ENCODE measurements at places on chromosomes 4 and X.

- no peak for DNase-seq
Measured at GRCh38 chrX:39728025-39728424, 369.7 kb downstream of the BCOR start.

GRCh38 chr4:34720571-34720970 lies 1523.7 kb downstream of the ARAP2 start:
- peak; percentile 28 for DNase-seq

GRCh38 chr4:36310793-36311192 lies 29.4 kb downstream of the DTHD1 start:
- DNase-seq = peak; percentile 61

- DNase-seq = peak; percentile 93
Measured at GRCh38 chr4:119118397-119118796, 17.2 kb upstream of the MYOZ2 start.

DNA sequence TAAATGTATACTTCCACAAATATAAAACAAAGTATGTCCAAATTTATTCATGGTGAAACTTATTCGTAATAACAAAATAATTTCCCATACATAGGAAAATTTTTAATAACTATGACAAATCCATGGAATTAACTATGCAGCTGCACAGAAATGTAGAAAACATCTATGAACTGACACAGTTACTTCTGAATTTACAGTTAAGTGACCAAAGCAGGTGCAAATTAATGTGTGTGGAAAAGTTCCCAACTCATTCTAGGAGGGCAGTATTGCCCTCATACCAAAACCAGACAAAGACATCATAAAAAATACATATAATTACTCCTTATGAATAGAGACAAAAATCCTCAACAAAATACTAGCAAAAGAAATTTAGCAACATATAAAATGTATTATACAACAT lies 12.5 kb downstream of the LDOC1 start:
- no peak for DNase-seq

DNA sequence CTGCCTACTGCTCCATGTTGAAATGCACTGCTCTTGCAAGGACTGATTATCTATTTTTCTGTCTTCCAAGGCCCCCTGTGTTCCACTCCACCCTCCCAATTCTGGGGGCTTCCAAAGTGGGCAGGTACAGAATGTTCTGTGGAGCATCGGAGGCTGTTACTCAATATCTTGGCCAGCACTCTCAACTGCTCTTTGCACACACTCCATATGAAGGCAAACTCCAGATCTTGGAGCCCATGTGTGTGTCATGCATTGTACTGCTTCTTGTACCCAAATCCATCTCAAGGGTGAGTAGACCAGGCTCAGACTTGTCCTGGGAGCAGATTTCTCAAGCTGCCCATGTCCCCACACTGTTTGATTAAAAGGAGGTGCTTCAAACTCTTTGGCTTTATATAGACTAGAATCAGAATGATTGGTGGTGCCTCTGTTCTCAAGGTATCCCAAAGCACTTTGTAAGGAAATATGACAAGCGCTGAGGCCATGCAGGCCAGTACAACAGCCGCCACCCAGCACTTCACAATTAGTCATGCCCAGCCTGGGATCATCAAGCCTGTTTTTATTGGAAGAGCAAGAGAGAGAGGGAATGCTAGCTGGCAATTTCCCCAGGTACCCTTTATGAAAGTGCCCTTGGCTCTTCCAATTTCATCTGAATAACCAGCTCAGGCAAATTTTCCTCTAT lies 44.3 kb downstream of the AR start:
- no peak for DNase-seq

GRCh38 chr4:8247047-8247930 lies 22.3 kb upstream of the HTRA3 start:
- no peak for DNase-seq

DNA sequence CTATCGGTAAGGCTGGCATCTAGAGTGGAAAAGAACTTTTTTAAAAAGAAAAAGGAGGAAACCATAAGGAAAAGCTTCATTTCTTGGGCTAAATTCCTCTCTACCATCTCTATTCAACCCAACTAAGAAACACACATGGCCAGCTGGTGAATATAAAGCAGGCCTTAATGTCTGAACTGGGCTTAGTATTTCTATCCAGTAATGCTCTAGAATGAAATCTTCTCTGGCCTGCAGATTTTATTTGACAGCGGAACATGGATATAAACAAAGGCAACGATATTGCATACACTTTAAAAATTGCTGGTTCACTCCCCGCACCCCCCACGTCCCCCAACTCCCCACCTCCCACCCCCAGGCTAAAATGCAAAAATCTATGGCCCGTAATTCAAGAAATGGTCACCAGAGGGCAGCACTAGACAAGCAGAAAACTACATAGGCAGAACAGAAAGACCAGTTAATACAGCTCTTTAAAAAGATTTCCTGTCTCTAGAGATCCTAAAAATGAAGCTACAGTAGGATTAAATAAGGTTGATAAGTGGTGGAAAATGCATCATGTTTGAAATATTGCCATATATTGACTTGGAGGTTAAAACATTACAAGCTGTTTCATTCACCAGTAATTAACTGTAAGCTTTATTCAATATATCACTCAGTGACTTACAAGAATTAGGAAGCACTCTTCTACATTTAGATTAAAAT lies 155.2 kb upstream of the GALNT7 start:
- DNase-seq = peak; percentile 74

DNA sequence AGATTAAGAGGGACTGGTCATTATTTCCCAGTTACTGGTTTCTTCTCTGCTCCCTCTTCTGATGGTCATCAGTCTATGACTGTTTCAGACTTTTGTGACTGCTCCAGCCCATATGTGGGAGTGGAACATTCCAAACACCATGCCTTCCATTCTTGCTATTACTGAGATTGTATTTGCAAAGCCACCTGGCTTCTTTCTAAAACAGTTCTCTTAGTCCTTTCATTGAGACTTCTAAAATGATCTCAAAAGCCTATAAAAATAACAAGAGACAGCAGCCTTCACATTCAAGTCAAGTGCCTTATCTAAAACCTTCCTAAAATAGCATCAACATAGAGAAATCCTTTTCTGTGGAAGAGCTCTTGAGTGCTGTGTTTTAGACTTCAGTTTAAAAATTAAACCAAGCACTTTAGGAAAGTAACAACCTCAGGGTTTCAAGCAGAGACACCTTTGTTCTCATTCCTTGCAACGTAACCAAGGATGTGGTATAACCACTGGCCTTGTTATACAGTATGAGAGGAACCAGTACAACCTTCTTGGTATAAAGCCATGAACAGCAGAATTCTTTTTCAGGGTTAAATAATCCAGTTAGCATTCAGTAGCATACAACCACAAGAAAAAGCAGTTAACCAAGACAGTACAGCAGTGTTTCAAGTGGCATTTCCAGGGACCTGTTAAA lies 97.1 kb downstream of the NFKB1 start:
- DNase-seq = no peak

DNA sequence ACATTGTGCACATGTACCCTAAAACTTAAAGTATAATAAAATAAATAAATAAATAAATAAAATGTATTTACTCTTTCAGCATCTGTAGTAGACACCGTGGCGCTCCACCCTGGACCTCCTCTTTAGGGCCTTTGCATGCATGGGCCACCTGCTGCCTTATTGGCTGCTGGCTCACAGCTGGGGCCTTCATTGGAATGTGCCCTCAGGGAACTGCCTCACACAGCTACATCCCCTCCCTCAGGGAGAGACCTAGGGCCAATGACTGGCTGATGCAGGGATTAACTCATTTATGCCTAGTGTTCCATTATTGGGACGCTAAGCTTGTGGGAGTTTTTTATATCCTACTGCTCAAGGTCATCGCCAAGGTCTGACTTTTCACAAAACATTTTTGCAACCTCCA lies 302.9 kb upstream of the FTHL17 start:
- DNase-seq = no peak

GRCh38 chr4:113880240-113881028 lies 99.0 kb downstream of the ARSJ start:
- DNase-seq = no peak

GRCh38 chr4:104501290-104501689 lies 6.6 kb upstream of the CXXC4 start:
- DNase-seq = no peak

DNA sequence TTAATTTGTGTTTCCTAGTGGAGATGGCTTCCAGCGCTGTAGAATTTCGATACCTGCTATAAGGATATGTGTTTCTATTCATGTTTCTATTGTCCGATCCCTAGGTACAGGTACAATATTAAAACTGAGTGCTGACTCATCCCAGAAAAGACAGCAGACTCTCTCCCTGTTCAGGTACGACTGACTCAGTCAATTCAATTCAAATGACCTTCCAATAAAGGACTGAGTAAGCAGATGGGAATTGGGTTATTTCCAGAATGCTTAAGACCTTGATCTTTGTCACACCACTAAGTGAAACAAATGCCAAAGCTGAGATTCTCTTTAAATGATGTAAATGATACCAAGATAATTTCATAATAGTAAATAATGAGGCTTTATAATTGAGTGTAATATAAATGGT lies 1596.9 kb downstream of the RPA4 start:
- DNase-seq = no peak

DNA sequence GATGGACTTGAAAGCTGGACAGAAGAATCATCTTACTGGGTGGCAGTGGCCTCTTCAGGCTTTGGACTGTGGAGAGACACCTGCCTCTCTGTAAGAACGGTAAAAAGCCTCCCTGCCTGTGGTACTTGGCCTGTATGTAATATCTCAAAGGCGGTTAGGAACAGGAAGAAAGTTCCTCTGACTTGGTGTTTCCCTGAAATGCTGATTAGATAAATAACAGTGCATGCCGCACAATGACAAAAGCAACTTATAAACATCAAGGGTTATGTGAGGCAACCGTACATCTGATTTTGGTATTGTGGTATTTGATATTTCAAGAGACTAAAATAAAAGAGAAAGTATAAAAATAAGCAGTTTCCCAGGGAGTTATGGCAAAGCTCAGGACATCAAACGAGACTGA lies 92.4 kb upstream of the SORBS2 start:
- no peak for DNase-seq

DNA sequence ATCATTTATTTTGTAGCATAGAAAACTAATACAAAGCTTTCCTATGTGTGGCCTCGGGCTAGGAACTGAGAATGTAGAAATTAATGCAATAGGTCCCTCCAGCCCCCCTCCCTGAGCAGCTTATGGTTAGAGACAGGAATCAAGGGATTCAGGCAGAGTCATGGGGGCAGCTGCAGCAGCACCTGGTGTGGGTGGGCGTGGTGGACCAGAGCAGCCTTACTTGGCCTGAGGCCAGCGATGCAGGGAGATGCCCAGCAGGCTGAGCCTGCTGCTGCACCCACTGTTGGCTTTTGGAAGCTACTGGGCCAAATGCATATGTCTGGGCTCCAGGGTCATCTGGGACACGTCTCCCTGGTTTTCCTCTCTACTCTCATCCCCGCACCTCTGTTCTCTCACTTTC lies 74.0 kb downstream of the STK32B start:
- no peak for DNase-seq

DNA sequence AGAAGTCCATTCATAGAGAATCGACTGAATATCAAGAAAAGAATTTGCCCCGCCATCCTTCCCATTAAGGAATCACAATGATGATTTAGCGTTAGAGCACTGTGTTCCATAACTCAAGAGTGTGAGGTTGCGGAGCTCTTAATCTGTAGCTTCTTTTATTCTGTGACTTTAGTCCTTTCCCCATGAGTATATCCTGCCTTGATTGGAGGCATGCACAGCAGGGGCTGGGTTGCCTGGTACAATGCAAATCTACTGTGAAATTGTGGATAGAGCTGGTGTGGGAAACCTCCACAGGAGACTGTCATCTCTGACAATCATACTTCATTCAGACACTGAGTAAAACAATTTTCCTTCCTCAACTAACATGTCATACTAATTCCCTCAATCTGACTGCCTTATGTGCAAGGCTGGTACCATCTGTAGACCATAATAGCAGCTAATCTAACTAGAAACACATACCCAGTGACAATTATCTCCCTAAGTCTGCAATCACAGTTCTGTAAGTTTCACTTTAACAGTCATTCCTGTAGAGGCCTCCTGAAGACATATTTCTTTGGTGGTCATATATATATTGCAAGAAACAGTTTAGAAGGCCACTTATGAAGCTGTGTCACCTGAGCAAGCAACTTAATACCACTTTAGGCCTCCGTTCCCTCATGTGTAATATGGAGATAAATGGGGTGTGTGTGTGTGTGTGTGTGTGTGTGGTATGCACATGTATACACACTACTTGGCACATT lies 355.2 kb upstream of the FAM241A start:
- no peak for DNase-seq

GRCh38 chr4:134585972-134586371 lies 384.4 kb upstream of the PABPC4L start:
- DNase-seq = no peak

- DNase-seq = no peak
Measured at GRCh38 chr4:24668956-24669355, 84.6 kb upstream of the DHX15 start.

- no peak for DNase-seq
Measured at GRCh38 chr4:74670583-74670982, 123.7 kb downstream of the BTC start.

- peak; percentile 7 for DNase-seq
Measured at GRCh38 chr4:29560452-29560851, 1159.7 kb upstream of the PCDH7 start.

GRCh38 chrX:134258202-134258601 lies 21.2 kb downstream of the CCDC160 start:
- DNase-seq = no peak

DNA sequence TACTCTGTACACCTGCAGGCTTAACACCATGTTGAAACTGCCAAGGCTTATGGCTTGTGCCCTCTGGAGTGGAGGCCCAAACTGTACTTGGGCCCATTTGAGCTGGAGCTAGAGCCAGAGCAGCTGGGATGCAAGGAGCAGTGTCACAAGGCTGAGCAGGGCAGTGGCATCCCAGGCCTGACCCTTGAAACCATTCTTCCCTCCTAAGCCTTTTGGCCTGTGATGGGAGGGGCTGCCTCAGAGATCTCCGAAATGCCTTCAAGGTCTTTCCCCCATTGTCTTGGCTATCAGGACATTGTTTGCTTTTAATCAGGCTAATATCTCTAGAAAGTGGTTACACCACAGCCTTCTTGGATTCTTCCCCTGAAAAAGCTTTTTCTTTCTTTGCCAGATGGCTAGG lies 10.9 kb upstream of the PNMA5 start:
- no peak for DNase-seq

GRCh38 chr4:89171176-89171805 lies 60.0 kb downstream of the TIGD2 start:
- DNase-seq = no peak

GRCh38 chrX:13212191-13212651 lies 107.6 kb downstream of the ATXN3L start:
- peak; percentile 26 for DNase-seq

GRCh38 chrX:13808293-13808692 lies 8.6 kb downstream of the GPM6B start:
- DNase-seq = no peak

GRCh38 chr4:177119021-177119471 lies 190.6 kb upstream of the NEIL3 start:
- no peak for DNase-seq

DNA sequence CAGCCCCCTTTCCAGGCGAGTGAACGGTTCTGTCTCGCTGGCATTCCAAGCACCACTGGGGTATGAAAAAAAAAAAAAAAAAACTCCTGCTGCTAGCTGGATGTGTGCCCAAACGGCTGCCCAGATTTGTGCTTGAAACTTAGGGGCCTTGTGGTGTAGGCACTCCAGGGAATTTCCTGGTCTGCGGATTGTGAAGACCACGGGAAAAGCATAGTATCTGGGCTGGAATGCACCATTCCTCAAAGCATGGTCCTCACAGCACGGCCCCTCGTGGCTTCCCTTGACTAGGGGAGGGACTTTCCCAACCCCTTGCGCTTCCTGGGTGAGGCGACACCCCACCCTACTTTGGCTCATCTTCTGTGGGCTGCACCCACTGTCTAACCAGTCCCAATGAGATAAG lies 516.8 kb upstream of the FAM241A start:
- DNase-seq = no peak
